Osteocyte (in vitro differentiated cells): ENCODE measurements at places on chromosomes 4 and X. TPM values are rescaled to one million over a fixed set of nuclear protein-coding genes. Genes with fewer than 3 reads are reported as not detected.

The SPANXC gene
- not detected in 2 replicates for total RNA-seq

The EGF gene
- not detected in 2 replicates for total RNA-seq

The FGFBP2 gene
- total RNA-seq, result not detected in 2 replicates

The MID2 gene
- total RNA-seq, result 13.0 and 13.1 TPM in 2 replicates

DNA sequence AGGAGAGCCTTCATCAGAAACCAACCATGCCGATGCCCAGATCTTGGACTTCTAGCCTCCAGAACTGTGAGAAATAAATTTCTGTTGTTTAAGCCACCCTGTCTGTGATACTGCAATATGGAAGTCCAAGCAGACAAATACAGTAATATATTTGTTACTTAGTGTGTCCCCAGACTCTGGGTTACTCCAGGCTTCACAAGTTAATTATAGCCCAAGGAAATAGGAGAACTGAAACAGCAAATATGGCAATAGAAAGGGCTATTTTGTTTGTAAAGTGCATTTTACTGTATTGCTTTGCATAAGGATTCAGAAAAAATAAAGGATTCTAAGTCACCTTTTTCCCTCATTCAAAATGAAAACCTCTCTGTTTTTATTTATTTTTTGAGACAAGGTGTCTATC lies 15.7 kb downstream of the TIGD4 start:
- peaks cover 41% of the 10 kb centered on the region for H3K27me3 ChIP-seq
- no peaks in the 10 kb centered on the region for H3K36me3 ChIP-seq
- no peaks in the 10 kb centered on the region for H3K4me1 ChIP-seq
- H3K27ac ChIP-seq, result no peak overlapping the region
- no peak overlapping the region for H3K4me3 ChIP-seq
- DNase-seq, result no peak

GRCh38 chrX:155070975-155071693 lies at the start of the genes BRCC3, CMC4 and MTCP1:
TSS of gene BRCC3 (plus strand) at chrX:155071508. CDS start at chrX:155071528, 20 bp downstream.
TSS of gene CMC4 (minus strand) at chrX:155071136. CDS start at chrX:155064023, 7,113 bp downstream.
TSS of gene MTCP1 (minus strand) at chrX:155071136. CDS start at chrX:155066010, 5,126 bp downstream.
- peaks cover 27% of the 10 kb centered on the region for H3K4me1 ChIP-seq
- H3K36me3 ChIP-seq, result peaks cover 2% of the 10 kb centered on the region
- no peaks in the 10 kb centered on the region for H3K27me3 ChIP-seq
- H3K27ac ChIP-seq, result peak within 1 kb of the TSS; percentile 91

- DNase-seq, result no peak
- no peak overlapping the region for H3K4me3 ChIP-seq
- peaks cover 4% of the 10 kb centered on the region for H3K4me1 ChIP-seq
- no peaks in the 10 kb centered on the region for H3K27me3 ChIP-seq
- no peak overlapping the region for H3K27ac ChIP-seq
- no peaks in the 10 kb centered on the region for H3K36me3 ChIP-seq
These were observed 335.3 kb downstream of the PABPC4L start for GRCh38 chr4:133866328-133866699.

- H3K27ac ChIP-seq, result peak overlapping the region; percentile 74
- peak overlapping the region; percentile 26 for H3K4me3 ChIP-seq
These were observed 108.8 kb upstream of the MYOZ2 start for GRCh38 chr4:119026662-119027444.

GRCh38 chr4:84496706-84497503 lies 2.2 kb downstream of the NKX6-1 start:
- H3K27me3 ChIP-seq, result peaks cover 83% of the 10 kb centered on the region
- DNase-seq, result no peak
- H3K27ac ChIP-seq, result no peak overlapping the region

DNA sequence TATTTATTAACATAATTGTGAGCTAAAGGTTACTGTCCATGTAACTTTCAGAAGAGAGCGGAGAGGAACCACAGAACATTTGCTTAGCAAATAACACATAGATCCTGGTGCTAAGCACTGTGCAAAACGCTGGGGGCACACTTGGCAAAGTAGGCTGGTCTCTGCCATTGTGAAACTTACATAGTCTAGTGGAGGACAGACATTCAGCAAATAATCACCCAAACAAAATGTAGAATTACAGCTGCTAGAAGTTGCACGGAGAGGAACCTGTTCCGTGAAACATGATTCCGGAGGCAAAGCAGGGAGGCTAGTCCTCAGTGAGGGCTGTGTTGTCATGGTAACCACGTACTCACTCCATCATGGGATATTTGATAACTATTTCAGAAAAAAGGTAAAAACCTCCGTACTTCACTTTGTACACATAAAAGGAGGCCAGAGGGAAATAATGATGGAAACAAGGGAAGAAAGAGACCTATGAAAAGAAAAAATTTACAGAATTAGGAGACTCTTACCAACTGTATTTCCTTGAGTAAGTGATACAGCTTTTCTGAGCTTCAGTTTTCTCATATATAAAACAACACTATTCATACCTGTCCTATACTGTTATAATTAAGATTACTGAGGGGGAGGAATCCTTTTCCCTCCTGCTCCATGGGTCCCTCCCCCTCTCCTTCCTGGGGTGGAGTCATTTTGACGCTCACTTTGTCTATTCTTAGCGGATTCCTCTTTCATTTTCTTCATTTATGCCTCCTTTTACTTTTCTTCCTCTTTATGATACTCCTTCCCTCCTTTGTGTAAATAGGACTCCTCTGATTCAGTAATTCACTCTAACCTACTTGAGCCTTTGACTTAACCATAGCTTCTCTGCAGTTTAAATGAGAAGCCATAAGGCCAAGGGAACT lies 825 bp upstream of the RASGEF1B start:
- no peak for DNase-seq
- H3K4me3 ChIP-seq, result peak overlapping the region; percentile 77
- H3K27me3 ChIP-seq, result peaks cover 65% of the 10 kb centered on the region
- H3K27ac ChIP-seq, result no peak overlapping the region
- no peaks in the 10 kb centered on the region for H3K36me3 ChIP-seq

- peaks cover 5% of the 10 kb centered on the region for H3K4me1 ChIP-seq
- H3K27me3 ChIP-seq, result peaks cover 7% of the 10 kb centered on the region
These were observed 20.4 kb downstream of the DOK7 start for GRCh38 chr4:3483471-3483921.

GRCh38 chr4:2423066-2423465 lies 4.3 kb downstream of the CFAP99 start:
- peaks cover 2% of the 10 kb centered on the region for H3K36me3 ChIP-seq
- H3K27me3 ChIP-seq, result peaks cover 40% of the 10 kb centered on the region
- no peak overlapping the region for H3K4me3 ChIP-seq
- no peak overlapping the region for H3K27ac ChIP-seq
- DNase-seq, result no peak
- H3K4me1 ChIP-seq, result peaks cover 7% of the 10 kb centered on the region

GRCh38 chrX:31464306-31464915 lies 392.6 kb upstream of the FTHL17 start:
- no peak for DNase-seq
- H3K36me3 ChIP-seq, result peaks cover 2% of the 10 kb centered on the region
- H3K27ac ChIP-seq, result no peak overlapping the region

- H3K27ac ChIP-seq, result no peak overlapping the region
- no peak overlapping the region for H3K4me3 ChIP-seq
- no peaks in the 10 kb centered on the region for H3K4me1 ChIP-seq
- H3K36me3 ChIP-seq, result no peaks in the 10 kb centered on the region
- no peaks in the 10 kb centered on the region for H3K27me3 ChIP-seq
These were observed 13.5 kb upstream of the SPP1 start for GRCh38 chr4:87961993-87962392.

DNA sequence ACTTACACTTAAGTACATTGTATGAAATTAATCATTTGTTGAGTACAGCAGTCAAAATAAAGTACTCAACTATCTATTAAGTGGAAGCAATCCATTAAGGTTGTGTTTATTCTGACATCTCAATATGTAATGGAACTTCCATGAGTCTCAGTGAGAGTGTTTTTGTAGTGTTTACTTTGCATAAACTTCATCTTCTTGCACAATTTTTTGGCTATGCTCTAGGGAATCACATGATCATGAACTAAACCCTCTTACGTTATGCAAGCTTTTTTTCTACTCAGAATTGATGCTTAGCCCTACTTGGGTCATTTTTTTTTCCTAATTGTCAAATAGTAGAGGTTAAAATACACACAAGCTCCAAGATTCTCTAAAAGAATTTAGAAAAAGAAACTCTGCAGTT lies 21.1 kb upstream of the PIGA start:
- no peak overlapping the region for H3K27ac ChIP-seq
- H3K36me3 ChIP-seq, result no peaks in the 10 kb centered on the region
- no peak overlapping the region for H3K4me3 ChIP-seq
- peaks cover 2% of the 10 kb centered on the region for H3K4me1 ChIP-seq
